Body of pancreas (tissue), 4 donors: ENCODE measurements at places on chromosomes 16 and 17. TPM values are rescaled to one million over a fixed set of nuclear protein-coding genes. Genes with fewer than 3 reads are reported as not detected.

DNA sequence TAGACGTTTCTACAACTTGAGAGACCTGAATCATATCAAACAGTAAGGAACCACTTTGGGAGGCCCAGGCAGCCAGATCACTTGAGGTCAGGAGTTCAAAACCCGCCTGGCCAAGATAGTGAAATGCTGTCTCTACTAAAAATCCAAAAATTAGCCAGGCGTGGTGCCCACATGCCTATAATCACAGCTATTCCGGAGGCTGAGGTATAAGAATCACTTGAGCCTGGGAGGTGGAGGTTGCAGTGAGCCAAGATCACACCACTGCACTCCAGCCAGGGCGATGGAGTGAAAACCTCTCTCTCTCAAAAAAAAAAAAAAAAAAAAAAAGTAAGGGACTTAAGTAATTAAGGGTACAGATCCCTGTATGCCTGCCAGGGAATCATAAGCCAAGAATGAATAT, 103.4 kb upstream of the NUDT7 start:
- no peak for DNase-seq

DNA sequence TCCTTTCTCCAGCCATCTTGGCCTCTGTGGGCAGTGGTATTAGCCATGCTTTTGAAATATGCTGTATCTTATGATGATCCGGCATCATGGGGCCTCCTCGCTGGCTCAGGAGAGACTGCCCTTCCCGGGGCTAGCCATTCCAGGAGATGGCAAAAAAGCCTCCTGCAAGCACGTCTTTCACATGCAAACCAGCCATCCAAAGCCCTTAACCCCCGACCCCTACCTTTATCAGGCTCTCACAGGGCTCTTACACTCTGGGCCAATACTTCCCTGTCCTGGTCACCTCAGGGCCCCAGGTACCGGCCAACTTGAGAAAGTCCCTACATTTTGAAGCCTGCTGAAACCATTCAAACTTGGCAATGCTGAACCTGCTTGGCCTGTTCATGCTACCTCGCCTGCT, 36.4 kb downstream of the MYH13 start:
- no peak for DNase-seq

- no peak for DNase-seq
These were observed 5.3 kb upstream of the DNAH2 start for GRCh38 chr17:7712111-7712771.

DNA sequence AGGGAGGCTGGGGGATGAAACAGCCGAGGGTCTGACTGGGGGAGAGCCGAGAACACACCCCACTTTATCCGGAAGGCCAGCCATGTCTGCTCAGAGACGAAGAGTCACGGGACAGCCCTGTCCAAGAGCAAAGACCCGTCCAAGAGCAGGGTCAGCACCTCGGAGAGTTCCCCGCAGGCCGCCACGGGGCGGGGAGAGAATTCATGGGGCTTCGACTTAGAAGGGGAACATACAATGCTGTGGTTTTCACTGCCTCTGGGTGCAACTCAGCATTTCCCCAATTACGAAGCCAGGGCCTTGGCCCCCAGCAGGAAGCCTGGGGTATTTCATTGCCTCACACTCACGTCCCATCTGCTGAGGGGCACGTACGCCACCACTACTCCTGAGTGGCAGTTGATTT, 59.3 kb downstream of the JPH3 start:
- peak; percentile 18 for DNase-seq

DNA sequence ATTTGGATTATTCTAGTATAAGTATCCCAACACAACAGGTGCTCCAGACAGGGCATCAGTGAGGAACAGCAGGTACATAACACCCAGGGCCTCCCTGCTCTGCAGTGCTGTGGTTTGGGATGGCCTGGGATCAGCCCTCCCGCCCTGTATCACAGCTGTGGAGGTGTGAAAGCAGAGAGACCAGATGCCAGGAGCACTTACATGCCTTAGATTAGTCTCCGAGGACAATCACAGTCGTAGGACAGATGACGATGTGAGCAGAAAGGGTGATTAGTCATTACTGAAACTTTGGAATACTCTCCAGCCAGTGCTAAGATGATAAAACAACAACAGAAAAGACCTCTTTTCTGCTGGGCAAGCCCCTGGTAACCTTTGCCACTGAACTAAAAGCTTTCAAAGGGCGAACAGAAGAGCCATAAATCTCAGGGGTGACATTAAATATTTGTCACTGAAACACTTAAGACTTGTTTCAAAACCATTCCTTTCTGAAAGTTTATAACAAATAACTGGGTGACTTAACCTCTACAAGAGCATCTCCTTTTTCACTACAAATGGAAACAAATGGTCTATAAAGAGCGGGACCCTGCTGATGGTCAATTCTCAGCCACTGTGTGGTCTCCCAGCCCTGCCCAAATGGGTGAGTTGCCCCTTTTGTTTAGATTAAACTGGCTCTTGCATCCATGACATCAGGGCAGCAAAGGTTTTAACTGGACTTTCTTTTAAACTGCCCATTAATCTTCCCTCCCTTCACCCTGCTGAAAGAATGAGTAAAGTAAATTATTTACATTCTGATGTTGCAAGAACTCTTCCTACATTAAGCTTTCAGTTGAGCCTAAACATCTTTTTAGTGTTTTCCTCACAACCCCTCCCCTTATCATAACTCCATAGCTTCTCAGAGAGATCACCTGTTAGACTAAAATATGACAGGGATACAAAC, 183.1 kb upstream of the COX10 start:
- DNase-seq: no peak

DNA sequence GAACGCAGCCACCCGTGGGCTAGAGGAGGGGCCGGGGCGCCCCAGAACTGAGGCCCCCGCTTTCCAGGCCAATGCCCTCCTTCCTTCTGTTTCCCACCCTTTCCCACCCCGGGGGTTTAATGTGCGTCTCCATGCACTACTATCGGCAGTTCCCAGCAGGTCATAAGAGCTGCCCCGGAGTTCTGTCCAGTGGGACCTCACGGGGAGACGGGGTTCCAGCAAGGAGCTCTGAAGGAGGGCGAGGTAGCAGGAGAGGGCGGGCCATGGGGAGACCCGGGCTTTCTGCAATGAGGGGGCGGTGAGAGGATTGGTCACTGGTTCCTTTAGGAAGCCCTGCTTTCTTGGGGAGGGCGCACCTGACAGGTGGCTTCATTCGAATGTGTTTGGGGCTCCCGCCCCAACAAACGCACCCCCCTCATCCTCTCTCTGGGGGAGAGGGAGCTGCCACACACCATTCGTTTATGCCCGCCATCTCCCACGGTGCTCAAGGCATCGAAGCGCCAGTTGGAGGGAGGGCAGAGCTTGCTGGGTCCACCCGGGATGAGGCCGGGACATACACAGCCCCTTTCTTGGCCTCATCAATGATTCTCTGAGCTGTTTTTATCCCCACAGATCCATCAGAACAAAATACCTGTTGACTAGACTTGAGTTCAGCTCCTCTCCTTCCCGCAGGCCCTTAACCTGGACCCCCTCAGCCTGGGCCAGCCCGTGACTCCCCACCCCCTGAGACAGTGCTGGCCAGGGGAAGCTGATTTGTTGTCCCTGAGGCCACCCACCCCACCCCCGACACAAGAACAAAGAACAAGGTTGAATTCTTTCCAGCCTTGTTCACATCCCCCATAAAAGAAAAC, 44.1 kb downstream of the SLC7A5 start:
- DNase-seq: no peak

GRCh38 chr16:72673118-72673517, 374.8 kb downstream of the ZFHX3 start:
- no peak for DNase-seq

The CA7 gene
- total RNA-seq: not detected

The EVPLL gene
- not detected for total RNA-seq

The TUBG2 gene
- total RNA-seq: 80.4 TPM
